ENCODE measurements at places on chromosomes 3 and 15.

DNA sequence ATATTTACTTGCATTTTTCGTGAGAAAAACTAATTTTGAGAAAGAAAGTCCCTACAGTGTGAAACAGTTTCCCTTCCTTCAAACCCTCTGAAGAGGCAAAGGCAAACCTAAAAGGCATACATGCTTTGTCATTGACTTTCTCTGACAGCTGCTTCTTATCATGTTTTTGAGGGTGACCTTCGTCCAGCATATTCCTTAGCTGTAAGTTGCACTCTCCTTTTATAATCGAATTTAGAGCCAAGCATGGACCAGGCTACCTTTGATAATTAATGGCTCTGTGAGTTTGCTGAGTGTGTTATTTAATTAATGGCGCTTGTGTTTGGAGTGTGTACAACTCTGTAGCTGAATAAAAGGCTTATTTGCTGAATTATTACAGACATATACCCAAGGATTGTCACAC is 684.2 kb upstream of the CFAP20DC start:
- no peak for DNase-seq

- DNase-seq, result no peak
Measured at GRCh38 chr3:18853269-18853668, 295.0 kb upstream of the KCNH8 start.

- no peak for DNase-seq
Measured at GRCh38 chr3:101219842-101220560, 100.4 kb downstream of the IMPG2 start.

DNA sequence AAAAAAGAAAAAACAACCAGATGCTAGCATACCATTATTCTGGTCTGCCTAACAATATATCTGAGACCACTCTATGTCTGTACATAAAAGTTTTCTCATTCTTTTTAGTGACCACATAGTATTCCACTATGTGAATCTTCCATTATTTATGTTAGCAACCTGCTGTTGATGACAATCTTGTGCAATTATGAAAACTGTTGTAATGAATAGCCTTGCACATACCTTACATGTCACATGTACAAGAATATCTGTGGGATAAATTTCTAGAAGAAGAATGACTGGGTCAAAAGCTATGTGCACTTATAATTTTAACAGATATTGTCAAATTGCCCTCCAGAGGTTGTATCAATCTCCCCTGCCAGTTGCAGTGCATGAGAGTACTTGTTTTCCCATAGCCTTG is 62.5 kb downstream of the ARHGAP31 start:
- no peak for DNase-seq

DNA sequence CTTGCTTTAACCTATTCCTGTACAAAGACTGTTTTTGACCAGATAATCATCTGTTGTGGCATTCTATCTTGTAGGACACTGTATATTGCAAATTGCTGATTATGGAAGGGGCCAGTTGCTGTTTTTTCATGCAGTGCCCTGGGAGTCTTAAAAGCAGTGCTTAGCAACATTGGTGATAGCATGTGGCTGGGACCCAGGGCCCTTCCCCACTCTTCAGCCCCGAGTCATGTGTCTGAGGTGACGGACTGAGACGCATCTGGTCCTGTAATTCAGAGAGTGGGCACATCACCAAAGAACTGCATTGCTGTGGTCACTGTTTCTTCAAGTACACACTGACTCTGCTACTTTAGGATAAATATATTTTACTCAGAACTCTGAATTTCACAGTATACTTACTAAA is 63.4 kb downstream of the SNRK start:
- DNase-seq, result no peak

All from stimulated activated CD4-positive, alpha-beta T cell treated with anti-CD3 and anti-CD28 coated beads, Interleukin-4, amount 100 ng/mL, for 4 hours (primary cell).